ENCODE measurements at places on chromosomes 6 and 20.

DNA sequence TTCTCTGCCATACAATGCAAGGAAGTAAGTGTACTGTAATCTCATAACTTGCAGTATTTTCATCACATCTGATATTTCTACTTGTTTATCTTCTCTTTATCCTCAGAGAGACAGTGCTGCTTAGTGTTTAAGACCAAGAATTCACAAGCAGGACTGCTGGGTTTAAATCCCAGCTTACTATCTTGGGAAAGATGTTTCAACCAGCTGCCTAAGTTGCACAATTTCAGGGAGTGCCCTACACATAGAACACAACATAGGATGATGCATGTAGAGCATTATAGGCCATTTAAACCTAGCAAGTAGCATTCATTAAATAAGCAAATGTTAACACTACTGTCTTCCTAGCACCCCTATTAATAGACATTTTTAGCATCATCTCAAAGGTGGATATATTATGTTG lies 205.2 kb upstream of the CEP162 start:
- peak; percentile 67 for DNase-seq

- DNase-seq, result no peak
These were observed 298.7 kb upstream of the TCF21 start for GRCh38 chr6:133590196-133590595.

DNA sequence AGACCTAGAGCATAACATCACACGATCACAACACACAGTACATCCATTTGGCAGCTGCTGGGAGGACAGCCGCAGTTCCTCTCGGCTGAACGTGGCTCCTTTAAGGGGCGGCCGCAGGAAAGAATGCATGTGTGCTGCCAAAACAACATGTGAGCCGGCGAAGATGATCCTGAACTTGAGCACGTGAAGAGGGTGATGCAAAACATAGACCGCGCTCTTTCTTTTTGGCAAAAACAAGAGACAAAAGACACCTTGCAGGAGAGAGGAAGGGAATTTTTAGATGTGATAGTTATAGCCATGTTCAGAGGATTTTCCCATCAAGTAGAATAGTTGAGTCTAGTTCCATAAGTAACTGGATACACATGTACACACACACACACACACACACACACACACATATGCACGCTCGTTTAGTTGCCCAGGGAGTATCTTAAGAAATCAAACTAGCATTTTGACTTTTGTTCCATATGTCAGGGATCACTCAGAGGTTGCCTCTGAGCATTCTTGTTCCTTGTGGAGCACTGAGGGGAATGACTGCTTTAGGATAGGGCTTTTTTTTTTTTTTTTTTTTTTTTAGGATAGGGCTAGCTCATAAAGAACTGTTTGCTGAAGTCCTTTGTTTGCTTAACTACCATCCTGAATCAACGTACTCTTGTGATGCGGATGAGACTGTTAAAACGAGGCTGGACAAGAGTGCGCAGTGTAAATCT lies 21.7 kb upstream of the RANBP9 start:
- DNase-seq, result peak; percentile 95

DNA sequence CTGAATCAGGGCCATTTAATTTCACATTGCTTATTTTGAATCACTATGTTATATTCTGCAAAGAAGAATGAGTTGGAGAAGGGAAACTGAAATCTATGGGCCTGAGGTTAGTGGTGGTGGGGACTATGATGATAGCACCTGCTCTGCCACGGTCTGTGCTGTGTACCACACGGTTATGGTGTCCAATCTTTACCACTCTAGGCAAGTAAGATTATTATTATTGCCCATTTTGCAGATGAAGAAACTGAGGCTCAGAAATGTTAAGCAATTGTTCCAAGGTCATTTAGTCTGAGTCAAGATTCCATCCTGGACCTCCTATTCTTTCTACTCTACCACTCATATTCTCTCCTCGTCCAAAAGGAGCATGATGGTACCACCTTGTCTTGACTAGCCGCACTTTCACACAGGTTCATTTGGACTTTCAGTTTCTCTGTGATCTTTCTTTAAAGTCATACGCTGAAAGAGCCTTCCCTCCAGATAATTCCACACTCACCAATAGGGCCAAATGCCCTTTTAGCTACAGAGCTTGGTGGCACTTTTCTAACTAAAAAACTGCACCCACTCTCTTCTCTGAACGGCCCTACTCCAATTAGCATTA lies 56.2 kb downstream of the GFOD1 start:
- no peak for DNase-seq

DNA sequence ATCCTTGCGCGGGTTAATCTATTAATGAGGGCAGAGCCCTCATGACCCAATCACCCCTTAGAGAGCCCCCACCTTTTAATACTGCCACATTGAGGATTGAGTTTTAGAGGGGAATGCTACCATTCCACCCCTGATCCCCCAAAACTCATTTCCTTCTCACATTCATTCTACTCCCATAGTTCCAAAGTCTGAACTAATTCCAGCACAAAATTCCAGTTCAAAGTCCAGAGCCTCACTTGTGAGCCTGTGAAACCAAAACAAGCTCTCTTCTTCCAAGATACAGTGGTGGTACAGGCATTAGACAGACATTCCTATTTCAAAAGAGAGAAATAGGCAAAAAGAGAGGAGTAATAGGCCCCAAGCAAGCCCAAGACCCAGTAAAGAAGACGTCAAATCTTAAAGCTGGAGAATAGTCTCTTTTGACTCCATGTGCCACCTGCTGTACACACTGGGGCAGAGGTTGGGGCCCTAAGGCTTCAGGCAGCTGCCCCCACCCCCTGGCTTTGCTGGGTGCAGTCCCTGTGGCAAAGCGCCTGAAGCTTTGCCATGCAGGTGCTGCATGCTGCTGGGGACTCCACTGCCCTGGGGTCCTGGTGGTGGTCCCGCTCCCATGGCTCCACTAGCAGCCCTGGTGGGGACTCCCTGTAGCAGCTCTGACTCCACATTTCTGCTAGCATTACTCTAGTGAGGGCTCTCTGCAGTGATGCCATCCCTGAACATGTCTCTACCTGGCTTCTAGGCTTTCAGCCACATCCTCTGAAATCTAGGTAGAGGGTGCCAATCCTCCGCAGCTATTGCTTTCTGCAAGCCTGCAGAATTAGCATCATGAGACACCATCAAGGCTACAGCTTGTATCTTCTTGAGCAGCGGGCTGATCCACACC lies 41.3 kb downstream of the RSPH3 start:
- DNase-seq, result no peak

GRCh38 chr6:7106752-7107577 lies 796 bp upstream of the RREB1 start:
- DNase-seq, result no peak

DNA sequence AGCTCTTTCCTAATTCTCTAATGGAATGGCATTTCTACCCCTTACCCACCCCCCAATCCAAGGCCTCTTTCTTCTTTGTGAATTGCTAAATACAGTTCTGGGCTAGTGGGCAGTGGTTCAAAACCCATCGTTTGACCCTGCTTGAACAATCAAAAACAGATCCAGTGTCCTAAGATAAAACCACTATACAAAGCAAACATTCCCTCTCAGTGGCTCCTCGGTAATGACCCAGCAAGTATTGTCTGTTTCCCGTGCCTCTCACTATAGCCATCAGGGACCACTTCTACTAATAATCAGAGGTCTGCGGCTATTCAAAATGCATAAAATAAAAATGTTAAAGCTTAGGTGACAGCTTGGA lies 143.5 kb upstream of the AKAP12 start:
- peak; percentile 14 for DNase-seq

DNA sequence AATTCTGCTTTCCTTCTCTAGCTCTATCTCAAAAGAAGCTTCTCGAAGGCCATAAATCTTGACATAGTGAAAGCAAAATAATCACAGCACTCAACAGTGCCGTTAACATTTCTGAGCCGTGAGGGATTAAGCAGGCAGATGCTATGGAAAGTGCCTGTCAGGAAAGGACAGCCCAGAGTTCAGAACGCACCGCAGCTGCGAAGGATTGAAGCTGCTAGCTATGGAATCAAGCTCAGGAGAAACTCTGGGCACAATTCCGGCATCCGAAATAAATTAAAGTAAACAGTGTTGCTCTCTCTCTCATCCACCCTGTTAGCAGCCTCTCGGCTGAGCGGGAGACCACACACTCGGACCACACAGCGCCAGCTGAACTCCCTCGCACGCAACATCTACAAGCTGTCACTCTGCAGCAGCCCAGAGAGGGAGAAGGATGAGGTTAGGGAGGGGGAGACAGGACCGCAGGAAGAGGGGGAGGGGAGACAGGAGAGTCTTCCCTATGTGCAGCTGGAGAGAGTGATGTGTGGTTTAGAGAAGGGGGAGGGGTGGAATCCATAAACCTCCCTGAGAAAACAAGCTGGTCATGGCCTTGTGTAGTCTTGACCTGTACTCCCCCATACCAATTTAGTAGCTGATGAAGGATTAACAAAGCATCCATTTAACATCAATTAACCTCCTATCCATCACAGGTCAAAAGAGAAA lies 9.0 kb downstream of the EXOC2 start:
- DNase-seq, result peak; percentile 39

Data from fibroblast of the conjunctiva (primary cell).